Endothelial cell of umbilical vein (primary cell): ENCODE measurements at places on chromosomes 13 and 19. TPM values are rescaled to one million over a fixed set of nuclear protein-coding genes. Genes with fewer than 3 reads are reported as not detected.

DNA sequence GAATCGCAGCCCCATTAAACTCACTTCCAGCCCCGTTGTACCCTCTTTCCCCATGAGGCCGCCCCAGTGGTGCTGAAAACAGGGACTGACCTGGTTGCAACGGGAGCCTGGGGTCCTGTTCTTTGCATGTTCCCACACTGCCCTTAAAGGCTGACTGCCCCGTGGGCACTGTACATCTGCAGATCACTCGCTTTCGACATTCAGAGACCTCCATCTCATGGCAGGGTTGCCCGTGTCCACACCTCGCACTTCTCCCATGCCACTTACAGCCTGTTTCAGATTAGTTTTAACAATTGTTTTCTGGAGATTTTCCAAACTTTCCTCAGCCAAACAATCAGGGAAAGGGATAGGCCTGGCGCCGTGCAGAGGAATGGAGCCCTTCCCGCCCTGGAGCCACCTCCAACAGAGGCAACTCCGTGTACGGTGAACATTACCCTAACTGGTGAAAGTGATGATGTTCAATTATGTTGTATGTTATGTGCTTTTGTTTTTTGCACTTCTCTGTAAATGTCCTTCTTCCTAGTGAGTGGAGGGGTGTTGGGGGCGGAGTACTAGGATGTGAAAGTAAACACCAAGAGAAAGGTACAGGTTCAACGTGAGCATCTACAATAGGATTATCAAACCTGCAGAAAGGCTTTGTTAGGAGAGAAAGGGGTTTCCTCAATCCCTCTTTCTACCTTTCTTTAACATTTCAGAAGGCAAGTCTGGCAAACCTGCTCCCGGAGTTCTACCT lies 262.8 kb downstream of the FOXO1 start:
- no peak for DNase-seq

Gene PALM3
- polyA plus RNA-seq = 0.08 TPM in 2 replicates

GRCh38 chr19:54096617-54097106 lies 3.9 kb downstream of the OSCAR start:
- DNase-seq = no peak

Gene CAMSAP3
- 0.11 TPM in 2 replicates for polyA plus RNA-seq

DNA sequence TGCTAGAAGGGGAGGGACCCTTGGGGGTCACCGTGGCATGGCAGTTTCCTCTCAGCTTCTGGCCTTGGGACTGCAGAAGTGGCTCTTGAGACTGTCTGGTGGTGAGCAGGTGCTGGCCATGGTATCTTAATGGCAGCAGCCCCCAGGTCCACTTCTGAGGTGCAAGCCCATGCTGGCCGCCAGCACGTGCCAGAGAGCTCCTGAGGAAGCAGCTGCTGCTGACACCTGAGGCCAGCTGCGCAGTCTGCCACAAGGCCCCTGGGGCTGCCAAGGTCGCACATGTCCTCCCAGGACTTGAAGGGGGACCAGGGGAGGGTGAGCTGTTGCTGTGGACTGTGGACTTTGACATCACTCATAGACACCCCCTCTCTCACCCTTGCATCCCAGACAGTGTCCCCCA lies 48.0 kb downstream of the NFIX start:
- DNase-seq = no peak

- DNase-seq = peak; percentile 94
Observed at GRCh38 chr19:9075064-9075949, 11.6 kb upstream of the OR1M1 start.

DNA sequence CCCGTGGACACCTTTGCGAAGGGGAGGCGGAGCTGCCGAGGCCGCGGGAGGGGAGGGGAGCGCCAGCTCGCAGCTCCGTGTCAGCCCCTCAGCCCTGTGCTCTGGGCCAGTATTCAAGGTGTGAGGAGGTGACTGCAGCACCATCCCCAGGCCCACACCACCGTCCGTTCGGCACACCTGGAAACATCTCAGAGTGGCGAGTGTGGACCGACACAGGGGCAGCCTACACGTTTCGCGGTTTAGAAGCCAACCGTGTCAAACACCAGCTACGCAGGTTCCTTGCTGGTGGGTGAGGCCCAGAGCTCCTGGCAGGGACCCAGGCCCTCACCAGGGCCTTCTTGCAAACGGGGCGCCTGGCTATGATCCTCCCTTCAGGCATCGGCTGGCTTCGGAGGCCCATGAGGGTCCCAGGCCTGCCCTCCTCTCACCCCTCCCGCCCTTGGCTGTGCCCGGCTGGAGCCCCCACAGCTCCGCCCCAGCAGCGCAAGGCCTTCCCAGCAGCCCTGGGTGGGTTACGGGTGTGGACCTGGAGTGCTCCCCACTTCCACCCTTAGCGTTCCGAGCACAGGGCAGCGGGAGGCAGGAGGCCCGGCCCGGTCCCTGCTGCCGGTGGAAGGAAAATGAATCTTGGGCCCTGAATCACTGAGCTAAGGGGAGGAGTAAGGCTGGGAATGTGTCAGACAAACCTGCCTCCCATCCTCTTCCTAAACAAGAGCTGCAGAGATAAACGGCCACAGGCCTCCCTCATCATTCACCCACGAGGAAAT lies 1.2 kb downstream of the C13orf46 start:
- no peak for DNase-seq

GRCh38 chr19:58579473-58580142 lies 6.5 kb upstream of the MZF1 start:
- DNase-seq = no peak

GRCh38 chr19:35165200-35166058 lies 10.9 kb downstream of the FXYD5 start:
- DNase-seq = no peak

DNA sequence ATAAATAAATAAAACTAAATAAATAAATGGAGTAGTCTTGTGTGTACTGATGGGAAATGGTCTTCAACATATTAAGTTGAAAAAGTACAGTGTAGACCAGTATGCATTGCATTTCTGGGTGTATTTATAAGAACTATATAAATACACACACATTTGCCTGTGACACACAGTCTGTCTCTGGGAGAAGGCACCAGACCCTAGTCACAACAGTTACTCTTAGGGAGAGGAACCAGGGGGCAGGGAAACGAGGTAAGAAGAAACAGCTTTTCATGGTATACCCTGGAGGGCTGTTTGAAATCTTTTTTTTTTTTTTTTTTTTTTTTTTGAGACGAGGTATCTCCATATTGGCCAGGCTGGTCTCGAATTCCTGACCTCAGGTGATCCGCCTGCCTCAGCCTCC lies 2.8 kb upstream of the S1PR2 start:
- no peak for DNase-seq

GRCh38 chr13:52127378-52127777 lies 1.5 kb downstream of the NEK5 start:
- no peak for DNase-seq

Gene NLRP11
- not detected in 2 replicates for polyA plus RNA-seq

Gene SCAF1
- 9.6 and 13.3 TPM in 2 replicates for polyA plus RNA-seq

Gene AP2S1
- polyA plus RNA-seq = 376 and 417 TPM in 2 replicates

GRCh38 chr19:16191216-16191908 lies 6.2 kb downstream of the FAM32A start:
- DNase-seq = no peak

Gene DNAAF3
- 0.56 and 0.75 TPM in 2 replicates for polyA plus RNA-seq

GRCh38 chr19:49512970-49513745 lies 697 bp downstream of the FCGRT start:
- peak; percentile 44 for DNase-seq

- peak; percentile 80 for DNase-seq
Observed at GRCh38 chr13:60431108-60431700, 34.2 kb downstream of the TDRD3 start.

GRCh38 chr13:109687559-109688448 lies 98.6 kb downstream of the IRS2 start:
- DNase-seq = no peak
